ENCODE measurements at places on chromosomes 3 and 15. TPM values are rescaled to one million over a fixed set of nuclear protein-coding genes. Genes with fewer than 3 reads are reported as not detected.

Gene TMCO5A
- polyA plus RNA-seq = not detected

DNA sequence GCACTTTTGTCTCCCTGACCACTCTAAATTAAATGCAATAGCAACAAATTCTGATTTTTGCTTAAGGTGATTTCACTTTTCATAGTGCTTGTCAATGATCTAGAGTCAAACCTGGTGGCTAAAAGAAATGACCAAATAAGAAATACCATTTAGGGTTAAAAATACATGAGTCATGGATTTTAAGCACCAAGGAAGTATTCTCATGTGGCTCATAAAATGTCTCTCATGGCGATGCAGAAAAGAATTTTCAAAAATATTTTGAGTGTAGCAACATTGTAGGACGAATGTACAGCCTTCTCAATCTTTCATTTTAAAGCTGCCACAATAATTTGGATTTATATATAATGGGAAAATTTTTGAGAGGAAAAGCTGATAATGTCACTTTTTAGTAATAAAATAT is 193.6 kb downstream of the EPHA3 start:
- DNase-seq = no peak

Gene CKMT1B
- polyA plus RNA-seq = 2.6 TPM

Gene SPESP1
- polyA plus RNA-seq = 5.8 TPM

DNA sequence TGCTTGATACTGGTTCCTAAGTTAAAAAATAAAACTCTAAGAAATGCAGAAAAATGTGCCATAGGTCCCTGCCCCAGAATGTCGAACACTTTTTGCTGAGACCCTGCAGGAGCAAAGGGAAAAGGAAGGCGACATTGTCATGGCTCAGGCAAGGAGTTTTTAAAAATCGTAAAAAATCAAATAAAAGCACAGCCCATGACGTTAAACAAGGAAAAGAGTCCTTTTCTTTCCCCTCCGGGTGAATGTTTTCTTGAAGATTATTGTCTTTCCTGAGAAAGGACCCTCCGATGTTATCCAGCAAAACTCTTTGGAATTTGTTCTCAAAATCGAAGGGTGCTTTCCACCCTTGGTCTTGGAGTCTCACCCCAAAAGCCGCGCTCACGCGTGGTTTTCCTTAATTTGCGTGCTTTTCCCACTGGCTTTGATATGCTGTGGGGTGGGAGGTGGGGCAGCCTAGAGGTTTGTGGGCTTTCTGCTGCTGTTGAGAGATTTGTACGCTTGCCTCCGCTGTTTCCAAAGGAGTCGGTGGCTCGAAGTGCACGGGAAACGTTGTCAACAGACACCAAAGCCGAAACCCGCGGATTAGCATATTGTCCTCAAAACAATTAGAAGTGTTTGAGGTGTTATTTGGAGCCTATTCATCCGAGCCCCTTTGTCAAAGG is 2.9 kb downstream of the SOX14 start:
- DNase-seq = no peak

Data from right renal cortex interstitium (tissue), 3 donors.